Effector memory CD4-positive, alpha-beta T cell (primary cell): ENCODE measurements at places on chromosomes 7 and 10.

DNA sequence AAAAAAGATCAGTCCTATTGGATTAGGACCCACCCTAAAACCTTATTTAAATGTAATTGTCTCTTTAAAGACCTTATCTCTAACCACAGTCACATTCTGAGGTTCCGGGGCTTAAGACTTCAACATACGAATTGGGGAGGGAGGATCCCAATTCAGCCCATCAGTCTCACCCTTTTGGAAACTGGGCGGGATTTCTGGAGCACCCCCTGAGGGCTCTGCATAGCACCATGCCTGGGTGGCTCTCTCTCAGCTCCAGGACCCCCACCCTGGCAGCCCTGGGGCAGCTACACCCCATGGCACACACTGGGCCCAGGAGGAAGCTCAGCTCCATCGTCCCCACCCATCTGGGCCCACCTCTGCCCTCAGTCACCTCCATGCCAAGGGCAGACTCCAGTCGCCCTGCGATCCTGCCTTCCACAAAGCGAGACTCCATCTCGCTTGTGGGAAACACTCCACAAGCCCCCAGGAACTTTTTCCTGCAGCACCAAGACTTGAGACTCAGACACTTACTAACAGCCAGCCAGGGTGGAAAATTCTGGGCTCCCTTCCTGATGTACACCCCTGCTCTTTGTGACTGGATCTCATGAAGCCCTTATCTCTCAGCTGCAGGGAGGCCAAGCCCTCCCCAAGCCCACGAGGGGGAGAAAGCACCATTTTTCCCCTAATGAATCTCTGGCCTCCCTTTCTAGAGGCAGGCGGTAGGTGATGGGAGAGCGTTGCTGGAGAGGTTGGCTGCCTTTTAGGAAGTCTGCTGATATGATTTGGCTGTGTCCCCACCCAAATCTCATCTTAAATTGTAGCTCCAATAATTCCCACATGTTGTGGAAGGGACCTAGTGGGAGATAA is 90.8 kb upstream of the KDM7A start:
- DNase-seq, result no peak

DNA sequence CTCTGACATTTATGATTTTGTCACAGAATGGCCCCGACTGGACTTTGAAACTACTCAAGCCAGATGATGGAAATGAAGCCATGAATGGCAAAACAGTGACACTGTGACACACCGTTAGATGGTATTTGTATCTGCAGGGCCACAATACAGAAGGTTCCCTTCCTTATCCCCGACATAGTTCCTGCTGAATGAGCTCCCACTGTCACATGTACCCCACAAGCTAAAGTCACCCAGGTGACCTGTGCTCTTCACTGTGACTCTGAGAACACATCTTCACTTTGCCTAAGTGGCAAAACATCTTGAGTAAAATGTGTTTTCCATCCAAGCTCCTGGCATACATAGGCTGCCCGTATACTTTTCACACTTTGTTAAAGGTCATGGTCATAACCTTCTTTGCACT is 89.5 kb downstream of the LSM5 start:
- DNase-seq, result no peak

DNA sequence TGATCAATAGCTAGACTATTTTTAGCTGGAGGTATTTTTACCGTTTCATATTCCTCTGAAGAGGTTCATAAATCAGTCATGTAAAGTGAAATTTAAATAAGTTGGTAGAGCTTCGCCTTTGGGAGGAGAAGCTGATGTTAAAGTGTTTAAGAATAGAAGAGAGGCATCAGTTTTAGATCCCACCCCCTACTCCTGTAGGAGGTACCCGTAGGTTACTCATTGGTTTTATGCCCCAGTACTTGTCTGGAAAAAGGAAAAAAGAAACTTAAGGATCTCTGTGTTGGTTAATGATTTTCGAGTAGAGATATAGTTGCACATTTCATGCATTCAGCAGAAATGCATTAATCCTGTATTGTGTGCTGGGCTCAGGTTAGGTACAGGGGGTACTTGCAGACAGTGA is 8.7 kb downstream of the ZNF365 start:
- DNase-seq, result no peak

DNA sequence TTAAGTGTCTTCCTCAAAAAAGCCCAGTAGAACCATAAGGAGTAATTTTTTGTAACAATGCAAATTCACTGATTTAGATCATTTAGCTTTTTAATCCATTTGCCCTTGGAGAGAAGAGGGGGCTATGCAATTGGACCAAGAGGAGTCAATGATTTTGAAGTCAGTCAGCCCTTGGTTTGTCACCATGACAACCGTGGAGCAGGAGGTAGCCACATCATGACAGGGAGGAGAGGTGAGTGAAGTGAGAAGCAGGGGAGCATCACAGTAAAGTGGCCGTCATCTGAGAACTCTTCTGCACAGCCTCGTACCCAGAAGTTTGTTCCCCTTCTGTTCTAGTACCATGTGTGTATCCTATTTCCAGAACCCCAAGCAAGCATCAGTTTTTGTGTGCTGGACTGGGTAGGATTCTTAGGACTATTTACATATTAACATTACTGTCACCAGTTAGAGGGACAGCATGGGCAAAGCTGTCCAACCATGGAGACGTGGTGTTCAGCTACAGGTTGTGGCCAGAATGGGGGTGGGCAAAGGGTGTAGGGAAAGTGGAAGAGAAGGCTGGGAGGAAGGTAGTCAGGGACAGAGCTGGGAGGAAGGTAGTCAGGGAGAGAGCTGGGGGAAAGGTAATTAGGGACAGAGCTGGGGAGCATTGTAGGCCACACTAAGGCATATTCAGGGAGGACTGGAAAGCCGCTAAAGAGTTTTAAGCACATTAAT is 13.1 kb downstream of the UBE3C start:
- no peak for DNase-seq

DNA sequence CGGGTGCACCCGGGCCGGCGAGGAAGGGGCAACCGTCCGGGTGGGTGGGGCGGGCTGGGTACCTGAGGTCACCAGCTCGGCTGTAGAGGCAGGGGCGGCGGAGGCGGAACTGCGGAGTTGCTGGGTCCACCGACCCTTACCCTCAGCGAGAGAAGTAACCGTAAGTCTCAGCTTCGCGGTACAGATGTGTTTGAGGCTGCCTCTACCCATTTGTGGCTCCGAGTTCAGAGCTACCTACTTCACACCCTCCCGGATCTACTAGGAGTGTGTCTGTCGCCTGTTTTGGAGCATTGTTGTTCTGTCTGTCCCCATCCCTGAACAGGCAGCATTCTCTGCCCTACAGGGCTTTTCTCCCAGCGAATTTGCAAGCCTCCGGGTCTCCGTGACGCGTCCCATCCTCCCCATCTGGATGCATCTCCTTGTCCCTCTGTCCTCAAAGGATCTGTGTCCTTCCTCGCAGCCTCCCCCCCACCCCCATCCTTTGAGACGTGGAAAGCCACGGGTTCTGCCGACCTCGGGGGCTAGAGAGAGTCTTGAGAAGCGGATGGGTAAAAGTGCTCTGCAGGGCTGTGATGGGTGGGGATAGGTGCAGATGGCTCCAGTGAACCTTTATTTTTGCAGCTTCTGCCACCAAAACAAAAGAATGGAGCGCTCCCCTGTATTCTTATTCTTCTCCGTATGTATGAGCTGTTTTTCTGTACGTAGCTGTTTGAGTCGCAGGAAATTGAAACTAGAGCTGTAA is 757 bp downstream of the ANKIB1 start:
- no peak for DNase-seq
